ENCODE measurements at places on chromosomes 6 and 20.

- DNase-seq: no peak
Observed at GRCh38 chr6:79257381-79258205, 23.1 kb upstream of the HMGN3 start.

- DNase-seq: no peak
Observed at GRCh38 chr6:89501222-89501621, 68.3 kb downstream of the ANKRD6 start.

DNA sequence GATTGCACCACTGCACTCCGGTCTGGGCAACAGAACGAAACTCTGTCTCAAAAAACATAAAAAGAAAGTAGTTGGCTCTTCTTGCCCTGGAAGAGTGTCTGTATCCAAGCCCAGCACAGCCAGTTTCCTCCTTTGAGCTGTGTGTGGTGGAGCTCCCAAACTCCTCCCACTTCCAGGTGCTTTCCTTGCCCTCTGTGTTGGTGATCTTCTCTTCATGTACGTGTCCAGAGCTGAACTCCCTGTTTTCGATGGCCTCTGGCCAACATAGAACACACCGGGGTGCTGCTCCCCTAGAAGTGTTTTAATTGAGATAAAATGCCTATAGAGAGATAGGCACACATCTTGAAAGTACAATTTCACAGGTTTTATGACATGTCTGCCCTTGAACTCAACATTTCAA is 16.7 kb upstream of the SGK2 start:
- DNase-seq: no peak

DNA sequence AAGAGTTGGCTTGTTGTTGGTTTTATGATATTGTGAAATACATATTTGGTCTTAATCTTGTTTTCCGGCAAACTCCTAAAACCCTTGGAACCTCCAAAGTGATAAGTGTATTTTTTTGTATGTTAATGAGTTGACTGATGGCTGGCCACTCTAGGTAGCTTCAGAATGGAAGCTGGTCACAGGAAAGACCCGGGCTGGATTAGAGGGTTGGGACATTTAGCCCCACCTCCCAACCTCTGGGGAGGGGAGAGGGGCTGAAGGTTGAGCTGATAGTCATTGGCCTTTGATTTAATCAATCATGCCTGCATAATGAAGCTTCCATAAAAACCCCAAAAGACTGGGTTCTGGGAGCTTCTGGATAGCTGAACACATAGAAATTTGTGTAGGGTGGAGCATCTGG is 42.7 kb downstream of the SASH1 start:
- DNase-seq: no peak

GRCh38 chr6:65436281-65436680 is 270.7 kb downstream of the EYS start:
- no peak for DNase-seq

GRCh38 chr6:128515550-128516513 is 4.6 kb downstream of the PTPRK start:
- DNase-seq: no peak

GRCh38 chr6:8436966-8437365 is 1.6 kb upstream of the SLC35B3 start:
- no peak for DNase-seq

DNA sequence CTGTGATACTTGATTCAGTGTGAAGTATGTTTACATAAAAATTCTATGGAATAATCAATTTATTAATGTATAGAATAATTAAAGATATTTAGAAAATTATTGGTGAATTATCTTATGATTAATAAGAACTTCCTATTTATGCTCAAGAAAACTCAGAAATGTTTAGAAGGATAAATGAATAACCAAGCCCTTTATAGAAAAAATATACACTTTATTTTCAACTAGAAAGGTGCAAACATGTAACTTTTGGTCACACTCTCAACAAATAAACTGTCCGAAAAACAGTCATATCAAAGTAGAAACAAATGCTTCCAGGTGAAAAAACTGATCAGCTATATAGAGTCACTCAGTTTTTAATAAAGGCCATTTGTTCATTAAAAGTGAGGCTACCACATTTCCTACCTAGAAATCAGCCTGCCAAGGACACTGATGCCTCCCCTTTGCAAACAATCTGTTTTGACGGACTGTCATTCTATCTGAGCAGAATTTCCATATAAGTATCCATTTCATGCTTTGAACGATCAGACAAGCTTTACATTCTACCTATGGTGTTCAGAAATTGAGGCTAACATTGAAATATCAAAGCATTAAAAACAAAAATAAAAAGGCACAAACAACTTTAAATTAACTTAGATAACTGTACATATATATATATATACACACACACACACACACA is 3.0 kb downstream of the CCN2 start:
- DNase-seq: no peak

DNA sequence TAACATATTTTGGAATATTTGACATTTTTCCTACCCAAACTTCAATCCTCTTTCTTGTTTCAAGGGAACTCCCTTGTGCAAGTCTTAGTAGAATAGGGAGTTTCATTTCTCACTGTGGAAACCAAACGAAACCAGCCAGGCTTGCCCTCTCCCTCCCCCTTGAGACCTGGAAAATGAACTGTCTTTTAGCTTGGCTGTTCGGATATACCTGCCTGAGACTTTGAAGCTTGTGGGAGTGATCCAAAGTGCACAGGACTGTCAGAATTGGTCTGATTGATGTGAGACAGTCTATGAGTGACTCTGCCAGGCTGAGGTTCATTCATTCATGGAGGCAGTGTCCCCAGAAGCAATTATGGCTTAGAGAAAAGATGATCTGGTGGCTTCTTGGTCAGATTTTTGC is 388.1 kb downstream of the EPM2A start:
- DNase-seq: no peak

GRCh38 chr20:23008667-23009066 is 26.4 kb upstream of the SSTR4 start:
- DNase-seq: no peak

DNA sequence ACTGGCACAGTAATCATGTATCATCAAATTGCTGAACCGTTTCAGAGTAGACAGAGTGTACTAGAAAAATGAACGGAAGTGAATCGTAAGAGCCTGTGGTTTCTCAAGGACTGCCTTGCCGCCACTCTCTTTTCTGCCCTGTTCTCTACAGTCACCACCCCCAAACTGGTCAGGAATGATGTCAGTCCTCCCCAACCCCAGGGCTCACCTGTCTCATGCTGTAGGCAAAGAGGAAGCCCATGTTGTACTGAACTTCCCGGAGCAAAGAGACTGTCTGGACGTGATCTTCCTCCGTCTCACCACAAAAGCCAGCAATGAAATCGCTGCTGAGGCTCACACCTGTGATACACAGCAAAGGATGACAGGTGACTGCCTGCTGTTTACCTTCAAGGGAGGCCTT is 31.0 kb downstream of the CDK5RAP1 start:
- DNase-seq: peak; percentile 48

GRCh38 chr6:130615816-130616215 is 211.4 kb upstream of the SMLR1 start:
- DNase-seq: no peak

DNA sequence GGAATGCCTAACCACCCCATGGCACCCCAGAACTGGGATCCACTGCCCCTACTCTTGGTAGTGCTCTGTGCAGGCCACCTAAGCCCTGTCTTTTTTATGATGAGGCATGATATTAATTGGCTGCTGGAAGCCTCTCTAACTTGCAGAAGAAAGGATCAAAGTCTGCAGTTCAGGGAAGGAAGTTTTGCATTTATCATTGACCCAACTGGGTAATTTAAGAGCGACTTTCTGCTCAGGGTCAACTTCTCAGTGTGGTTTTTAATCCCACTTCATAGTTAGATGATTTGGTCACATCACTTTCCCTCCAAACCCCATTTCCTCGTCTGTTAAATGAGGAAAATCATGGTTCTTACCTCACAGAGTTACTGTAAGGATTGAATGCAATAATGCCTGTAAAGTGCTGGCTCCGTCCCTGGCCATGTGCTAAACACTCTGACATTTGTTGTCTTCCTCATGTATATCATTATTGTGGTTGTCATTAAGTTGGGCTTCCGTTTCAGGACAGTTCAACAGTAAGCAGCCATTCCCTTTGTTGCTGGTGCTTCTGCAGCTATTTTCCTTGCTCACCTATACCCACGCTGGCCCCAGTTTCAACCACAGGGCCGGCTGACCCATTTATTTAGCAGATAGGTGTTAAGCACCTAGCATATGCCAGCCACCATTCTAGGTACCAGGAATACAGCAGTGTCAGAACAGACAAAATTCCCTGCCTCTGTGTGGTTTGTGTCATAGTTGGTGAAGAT is 14.2 kb downstream of the E2F3 start:
- DNase-seq: peak; percentile 6

GRCh38 chr20:5039255-5039657 is 37.9 kb upstream of the SLC23A2 start:
- DNase-seq: peak; percentile 48

GRCh38 chr6:81751388-81752083 is 945 bp downstream of the TENT5A start:
- peak; percentile 27 for DNase-seq

DNA sequence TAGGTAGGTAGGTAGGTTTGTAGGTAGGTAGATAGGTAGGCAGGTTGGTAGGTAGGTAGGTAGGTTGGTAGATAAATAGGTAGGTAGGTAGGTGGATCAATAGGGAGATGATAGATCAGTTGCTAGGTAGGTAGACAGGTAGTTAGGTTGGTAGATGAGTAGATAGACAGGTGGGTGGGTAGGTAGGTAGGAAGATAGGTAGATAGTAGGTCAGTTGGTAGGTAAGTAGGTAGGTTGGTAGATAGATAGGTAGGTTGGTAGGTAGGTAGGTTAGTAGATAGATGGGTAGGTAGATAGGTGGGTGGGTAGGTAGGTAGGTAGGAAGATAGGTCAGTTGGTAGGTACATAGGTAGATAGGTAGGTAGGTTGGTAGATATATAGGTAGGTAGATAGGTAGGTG is 72.0 kb upstream of the PDE10A start:
- DNase-seq: no peak

DNA sequence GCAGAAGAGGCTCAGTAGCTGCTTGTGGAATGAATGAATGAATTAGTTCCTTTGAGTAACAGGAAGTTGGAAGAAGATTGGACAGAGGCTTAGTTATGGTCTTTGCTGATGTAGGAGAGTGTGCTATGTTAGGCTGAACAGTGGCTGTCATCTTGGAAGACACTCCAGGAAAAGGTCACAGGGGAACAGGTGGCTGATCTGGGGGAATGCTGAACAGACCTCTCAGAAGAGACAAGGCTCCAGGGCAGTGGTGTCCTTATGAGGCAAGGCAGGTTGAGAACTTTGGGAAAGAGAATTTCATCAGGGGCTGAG is 62.3 kb downstream of the UTRN start:
- no peak for DNase-seq

- no peak for DNase-seq
Observed at GRCh38 chr6:108437821-108438220, 122.9 kb upstream of the FOXO3 start.

- DNase-seq: peak; percentile 85
Observed at GRCh38 chr6:42402184-42402583, 49.5 kb downstream of the TRERF1 start.

GRCh38 chr20:23103284-23104018 is 17.3 kb upstream of the CD93 start:
- DNase-seq: no peak

DNA sequence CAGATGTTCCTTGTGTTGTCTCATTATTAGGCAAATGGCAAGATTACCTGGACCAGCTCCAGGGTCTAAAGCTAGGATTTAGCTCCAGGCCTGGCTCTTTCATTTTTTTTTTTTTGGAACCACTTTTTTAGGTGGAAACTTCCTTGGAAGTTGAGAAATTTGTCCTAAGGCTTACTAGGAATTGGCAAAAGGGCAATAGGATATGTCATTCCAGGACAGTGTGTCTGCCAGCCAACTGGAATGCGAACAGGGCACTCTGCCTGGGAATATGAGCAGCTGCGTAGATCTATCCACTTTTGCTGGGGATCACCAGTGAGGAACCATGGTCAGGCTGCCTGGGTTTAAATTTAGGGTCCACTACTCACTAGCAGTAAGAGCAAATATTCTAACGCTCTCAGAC is 304.0 kb downstream of the TSHZ2 start:
- DNase-seq: no peak

GRCh38 chr20:59149678-59150504 is 13.7 kb upstream of the ZNF831 start:
- peak; percentile 84 for DNase-seq

DNA sequence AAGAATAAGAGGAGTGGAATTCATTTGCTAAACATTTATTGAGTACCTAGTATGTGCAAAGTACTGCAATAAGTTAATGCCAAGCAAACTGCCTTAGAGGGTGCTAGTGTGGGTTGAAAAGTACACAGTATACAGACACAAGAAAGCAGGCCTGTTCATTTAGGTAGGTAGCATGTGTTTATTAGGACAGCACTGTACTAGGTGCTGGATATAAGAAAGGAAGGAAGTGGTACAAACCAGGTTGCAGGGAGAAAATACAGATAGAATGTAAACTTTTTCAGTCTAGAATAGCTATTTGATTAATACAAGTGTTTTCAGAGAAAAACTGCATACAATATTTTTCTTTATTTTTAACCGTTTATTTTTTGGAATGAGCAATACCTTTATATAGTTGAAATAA is 68.1 kb downstream of the PHF20 start:
- DNase-seq: no peak

- DNase-seq: no peak
Observed at GRCh38 chr20:10658051-10658823, 15.6 kb downstream of the JAG1 start.

GRCh38 chr6:165096868-165097267 is 212.5 kb downstream of the C6orf118 start:
- no peak for DNase-seq

DNA sequence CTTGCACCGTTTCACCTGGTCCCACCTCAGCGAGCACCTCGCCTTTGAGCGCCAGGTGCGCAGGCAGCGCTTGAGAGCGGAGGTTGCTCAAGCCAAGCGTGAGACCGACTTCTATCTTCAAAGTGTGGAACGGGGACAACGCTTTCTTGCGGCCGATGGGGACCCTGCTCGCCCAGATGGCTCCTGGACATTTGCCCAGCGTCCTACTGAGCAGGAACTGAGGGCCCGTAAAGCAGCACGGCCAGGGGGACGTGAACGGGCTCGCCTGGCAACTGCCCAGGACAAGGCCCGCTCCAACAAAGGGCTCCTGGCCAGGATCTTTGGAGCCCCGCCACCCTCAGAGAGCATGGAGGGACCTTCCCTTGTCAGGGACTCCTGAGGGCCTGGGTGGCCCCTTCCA is 1.5 kb downstream of the ABT1 start:
- DNase-seq: no peak

GRCh38 chr6:16514249-16514648 is 247.0 kb downstream of the ATXN1 start:
- peak; percentile 48 for DNase-seq

DNA sequence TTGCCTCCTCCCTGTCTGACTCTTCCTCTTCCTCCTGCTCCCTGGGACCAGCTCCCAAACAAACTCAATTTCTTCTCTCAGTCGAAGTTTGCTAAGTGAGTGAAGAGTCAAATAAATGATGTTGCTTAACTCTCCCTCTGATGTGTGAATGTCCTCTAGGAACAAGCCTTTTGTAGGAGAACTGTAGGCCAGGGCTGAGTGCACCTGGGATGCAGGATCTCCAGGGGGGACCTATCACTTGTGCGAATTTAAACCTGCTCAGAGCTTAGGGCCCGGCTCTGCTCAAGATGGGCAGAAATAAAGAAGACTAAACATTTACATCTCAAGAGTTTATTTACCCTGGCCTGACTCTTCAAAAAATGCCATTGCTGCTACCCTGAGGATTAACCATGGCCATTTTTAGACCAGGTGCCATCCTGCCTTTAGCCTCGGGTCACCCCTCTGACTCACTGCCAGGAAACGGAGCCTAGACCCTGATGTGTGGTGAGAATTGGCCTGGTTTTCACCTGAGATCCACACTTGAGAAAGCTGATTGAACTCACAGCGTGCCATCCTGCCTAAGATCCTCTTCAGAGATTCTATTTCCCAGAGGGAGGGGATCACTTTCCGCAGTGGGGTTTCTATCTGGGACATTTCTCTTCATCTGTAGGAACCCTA is 63.6 kb upstream of the CD93 start:
- no peak for DNase-seq
